ENCODE measurements at places on chromosomes 3 and 15.

DNA sequence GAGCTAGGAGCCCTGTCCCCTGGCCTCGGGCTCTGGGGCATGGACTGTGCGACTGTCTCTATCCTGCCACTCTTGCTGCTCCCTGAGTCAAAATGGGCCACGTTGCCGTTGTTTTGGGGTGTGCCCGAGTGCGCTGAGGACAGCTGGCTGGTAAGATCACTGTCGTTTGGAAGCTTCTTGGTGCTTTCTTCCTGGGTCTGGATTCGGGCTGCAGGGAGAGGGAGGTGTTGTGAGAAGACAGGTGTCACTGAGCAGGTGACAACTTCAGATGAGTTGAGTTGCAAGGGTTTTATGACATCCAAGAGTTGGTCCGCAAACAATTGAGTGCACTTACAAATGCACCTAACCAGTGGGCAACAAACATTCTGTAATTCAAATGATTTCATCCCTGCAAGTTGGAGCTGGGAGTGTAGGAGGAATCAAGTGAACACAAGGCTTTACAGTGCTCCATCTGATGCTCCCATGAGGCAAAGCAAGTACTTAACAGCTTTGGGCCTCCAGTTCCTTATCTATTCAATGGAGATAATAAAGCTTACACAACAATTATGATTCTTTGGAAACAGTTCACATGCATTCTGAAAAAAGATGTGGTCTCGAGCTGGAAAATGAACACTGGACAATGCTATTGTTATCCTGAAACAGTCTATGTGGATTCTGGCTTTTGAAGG is 11.0 kb upstream of the STARD5 start:
- no peak for DNase-seq

- DNase-seq = no peak
These were observed 42.9 kb downstream of the IGSF11 start for GRCh38 chr3:118991775-118992174.

DNA sequence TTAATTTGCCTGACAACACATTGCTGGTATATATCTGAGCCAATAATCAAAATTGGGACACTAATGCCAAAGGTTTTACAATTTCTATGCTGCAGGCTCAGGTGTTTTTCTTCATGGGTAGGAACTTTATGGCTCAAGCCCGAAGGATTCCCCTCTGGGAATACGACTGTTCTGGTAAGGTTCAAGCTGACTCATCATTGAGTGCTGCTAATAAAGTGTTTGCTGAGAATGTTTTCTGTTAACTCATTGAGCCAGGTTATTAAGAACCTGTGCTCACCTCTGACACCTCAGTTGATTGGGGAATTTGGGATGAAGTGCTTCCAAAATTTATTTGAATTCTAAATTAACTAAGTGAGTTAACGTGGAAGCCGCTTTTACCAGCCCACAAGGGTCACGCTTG is 135.8 kb upstream of the CTDSPL start:
- DNase-seq = no peak

GRCh38 chr3:77655396-77655795 is 615.5 kb downstream of the ROBO2 start:
- DNase-seq = no peak

DNA sequence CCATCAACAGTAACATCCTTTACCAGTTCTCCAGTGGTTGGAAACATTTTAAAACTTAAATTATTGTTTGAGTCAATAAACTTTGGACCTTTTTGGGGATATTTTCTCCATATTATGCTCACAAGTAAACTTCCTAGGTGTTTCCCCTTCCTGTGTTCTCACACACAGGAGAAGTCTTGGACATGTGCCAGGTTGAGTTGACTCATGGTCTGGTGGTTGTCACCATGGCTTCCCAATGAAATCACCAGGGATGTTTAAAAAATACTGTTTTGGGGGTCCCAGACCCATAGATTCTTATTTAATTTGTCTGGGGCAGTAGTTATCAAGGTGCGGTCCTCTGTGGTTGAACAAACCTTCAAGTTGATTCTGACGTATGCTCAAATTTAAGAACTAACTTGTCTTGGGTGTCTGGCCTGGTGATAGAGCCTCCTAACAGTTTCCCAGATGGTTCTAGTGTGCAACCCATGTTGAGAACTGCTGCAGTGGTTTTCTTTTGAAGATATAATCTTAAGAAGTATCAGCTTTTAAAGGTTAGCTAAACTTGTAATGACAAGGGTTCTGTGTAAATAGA is 291.8 kb downstream of the EDEM1 start:
- DNase-seq = no peak

GRCh38 chr3:43764471-43764870 is 73.7 kb downstream of the ABHD5 start:
- no peak for DNase-seq

- no peak for DNase-seq
These were observed 285.0 kb downstream of the SQOR start for GRCh38 chr15:45919806-45920205.

DNA sequence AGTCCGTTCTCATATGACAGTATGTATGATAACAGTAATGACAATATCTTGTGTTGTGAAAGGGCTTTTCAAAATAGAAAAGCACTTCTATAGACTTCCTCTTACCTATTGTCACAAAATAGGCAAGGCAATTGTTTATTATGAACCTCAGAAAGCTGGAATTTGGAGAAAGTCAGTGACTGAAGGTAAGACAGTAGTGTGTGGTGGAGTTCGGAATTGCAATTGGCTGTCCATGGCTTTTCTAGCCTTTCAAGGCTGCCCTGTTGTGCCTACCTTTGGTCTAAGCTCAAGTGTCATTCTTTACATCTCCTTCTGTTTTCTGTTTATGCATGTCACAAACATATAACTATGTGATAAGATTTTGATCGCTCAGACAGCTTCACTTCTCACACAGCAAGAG is 219.3 kb upstream of the NR2E3 start:
- DNase-seq = no peak

GRCh38 chr3:63955830-63956545 is 43.8 kb upstream of the SCAANT1 start:
- DNase-seq = no peak

DNA sequence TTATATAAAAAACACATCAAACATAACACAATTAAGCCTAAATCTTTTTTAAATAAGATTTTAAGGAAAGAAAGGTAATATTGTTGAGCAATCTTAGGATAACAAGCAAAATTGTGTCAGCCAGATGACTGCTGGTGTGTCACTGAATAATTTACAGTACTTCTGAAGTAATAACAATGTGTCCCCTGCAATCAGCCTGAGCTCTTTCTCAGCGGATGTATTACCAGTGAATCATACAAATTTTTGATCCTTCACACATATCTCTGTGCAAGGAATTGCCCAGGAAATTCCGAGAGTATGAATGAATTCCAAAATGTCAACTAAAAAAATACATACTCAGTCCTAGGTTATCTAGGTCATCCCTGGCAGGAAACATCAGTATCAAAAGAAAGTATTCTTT is 76.6 kb upstream of the PTX3 start:
- no peak for DNase-seq

DNA sequence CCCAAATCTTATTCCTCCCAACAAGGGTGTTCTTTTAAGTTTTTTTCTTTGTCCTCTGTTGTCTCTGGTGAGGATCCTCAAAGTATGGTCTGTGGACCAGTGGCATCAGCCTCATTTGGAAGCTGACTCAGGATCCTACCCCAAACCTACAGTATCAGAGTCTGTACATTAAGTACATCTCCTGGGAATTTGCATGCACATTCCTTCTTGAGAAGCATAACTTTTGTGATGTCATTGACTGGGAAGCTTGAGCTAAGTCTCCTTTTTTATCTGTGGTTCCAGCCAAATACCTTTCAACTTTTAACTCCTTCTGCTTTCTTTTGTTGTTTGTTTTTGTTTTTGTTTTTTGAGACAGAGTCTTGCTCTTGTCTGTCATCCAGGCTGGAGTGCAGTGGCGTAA is 40.5 kb downstream of the ARMC8 start:
- no peak for DNase-seq

GRCh38 chr3:165669504-165669903 is 167.7 kb downstream of the BCHE start:
- DNase-seq = no peak

GRCh38 chr15:77986891-77987764 is 90.4 kb downstream of the TBC1D2B start:
- DNase-seq = no peak

- no peak for DNase-seq
These were observed 86.6 kb downstream of the CHRD start for GRCh38 chr3:184466413-184466960.

- DNase-seq = no peak
These were observed 419 bp downstream of the HYKK start for GRCh38 chr15:78507831-78508160.

DNA sequence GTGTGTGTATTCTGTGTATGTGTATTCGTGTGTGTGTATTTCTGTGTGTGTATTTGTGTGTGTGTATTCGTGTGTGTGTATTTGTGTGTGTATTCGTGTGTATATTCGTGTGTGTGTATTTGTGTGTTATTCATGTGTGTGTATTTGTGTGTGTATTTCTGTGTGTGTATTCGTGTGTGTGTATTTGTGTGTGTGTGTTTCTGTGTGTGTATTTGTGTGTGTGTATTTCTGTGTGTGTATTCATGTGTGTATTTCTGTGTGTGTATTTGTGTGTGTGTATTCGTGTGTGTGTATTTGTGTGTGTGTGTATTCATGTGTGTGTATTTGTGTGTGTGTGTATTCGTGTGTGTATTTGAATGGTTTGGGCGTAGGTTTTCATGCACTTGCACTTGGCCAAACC is 405.4 kb downstream of the SOX2 start:
- DNase-seq = no peak

DNA sequence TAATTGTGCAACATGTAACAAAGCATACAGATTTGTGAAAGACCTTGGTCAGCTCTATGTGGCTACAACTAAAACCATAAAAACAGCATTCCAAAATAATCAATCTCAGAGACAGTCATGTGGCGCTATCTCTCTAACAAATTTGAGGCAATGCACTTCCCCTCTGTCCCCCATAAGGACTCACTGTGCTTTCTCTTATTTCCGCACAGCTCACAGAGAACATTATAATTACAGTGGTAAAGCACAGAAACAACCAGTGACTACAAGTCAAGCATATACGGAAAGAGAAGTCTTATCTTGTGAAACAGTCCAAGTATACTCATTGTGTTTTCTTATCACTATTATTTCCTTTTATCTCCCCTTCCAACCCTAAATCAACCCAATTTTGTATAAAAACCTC is 64.3 kb downstream of the RYK start:
- DNase-seq = no peak

- peak; percentile 69 for DNase-seq
These were observed at the start of gene NGLY1 for GRCh38 chr3:25782938-25783660. NGLY1 (minus strand) TSS chr3:25783443; CDS start chr3:25783390, 53 bp downstream.

DNA sequence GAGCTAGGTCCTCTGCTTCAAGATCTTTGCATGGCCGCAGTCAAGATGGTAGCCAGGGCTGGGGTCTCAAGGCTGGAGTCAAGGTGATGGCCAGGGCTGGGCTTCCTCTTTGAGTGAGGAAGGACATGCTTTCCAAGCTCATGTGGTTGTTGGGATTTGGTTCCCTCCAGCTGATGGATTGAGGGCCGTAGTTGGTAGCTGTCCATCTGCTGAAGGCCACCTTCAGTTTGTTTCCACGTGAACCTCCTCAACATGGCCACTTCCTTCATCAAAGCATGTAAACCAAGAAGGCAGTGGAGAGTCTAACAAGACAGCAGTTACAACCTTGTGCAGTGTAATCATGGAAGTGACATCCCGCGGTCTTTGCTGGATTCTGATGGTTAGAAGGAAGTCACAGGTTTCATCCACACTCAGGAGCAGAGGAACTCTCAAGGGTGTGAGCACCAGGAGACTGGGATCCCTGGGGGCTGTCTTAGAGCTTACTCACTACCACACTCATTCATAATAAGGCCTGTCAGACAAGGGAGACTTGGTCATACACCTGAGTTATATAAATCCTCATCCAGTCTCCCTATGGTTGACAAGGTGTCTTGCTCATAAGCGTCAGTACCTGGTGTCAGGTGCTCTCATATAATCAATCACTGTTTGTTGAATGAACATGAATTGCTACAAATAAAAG is 42.1 kb downstream of the ABHD5 start:
- DNase-seq = no peak
